ENCODE measurements at places on chromosomes 1 and 21. TPM values are rescaled to one million over a fixed set of nuclear protein-coding genes. Genes with fewer than 3 reads are reported as not detected.
A peak's percentile ranks its signal among the peaks of the same experiment; 100 is the strongest.

DNA sequence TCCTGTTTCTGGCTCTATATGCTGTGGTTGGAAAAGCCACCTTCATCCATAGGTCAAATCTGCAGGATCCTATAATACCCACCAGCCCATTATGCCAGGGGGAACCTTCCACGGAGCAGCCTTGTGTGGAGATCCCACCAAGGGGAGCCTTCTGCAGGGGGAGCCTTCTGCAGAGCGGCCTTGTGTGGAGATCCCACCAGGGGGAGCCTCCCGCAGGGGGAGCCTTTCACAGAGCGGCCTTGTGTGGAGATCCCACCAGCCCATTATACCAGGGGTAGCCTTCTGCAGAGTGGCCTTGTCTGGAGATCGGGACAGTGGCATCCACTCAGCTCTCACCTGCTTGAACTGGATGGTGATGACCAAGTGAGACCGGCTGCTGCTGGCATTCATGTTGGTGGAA lies 85.3 kb downstream of the SCCPDH start:
- no peak for DNase-seq

GRCh38 chr1:19757641-19758040 lies 42.1 kb downstream of the TMCO4 start:
- peak; percentile 27 for DNase-seq

DNA sequence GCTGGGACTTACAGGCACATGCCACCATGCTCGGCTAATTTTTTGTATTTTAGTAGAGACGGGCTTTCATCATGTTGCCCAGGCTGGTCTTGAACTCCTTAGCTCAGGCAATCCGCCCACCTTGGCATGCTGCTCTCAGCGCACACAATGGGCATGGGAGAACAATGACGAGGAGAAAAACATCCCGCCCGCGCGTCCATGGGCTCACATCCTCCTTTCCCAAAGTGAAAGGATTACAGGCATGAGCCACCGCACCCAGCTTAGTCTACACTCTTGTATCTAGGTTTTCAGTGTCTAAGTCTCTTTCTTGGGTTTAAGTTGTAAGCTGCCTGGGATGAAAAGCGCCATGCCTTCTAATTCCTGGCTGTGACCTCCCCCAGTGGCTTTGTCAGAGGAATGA lies 37.9 kb downstream of the CDK18 start:
- no peak for DNase-seq

DNA sequence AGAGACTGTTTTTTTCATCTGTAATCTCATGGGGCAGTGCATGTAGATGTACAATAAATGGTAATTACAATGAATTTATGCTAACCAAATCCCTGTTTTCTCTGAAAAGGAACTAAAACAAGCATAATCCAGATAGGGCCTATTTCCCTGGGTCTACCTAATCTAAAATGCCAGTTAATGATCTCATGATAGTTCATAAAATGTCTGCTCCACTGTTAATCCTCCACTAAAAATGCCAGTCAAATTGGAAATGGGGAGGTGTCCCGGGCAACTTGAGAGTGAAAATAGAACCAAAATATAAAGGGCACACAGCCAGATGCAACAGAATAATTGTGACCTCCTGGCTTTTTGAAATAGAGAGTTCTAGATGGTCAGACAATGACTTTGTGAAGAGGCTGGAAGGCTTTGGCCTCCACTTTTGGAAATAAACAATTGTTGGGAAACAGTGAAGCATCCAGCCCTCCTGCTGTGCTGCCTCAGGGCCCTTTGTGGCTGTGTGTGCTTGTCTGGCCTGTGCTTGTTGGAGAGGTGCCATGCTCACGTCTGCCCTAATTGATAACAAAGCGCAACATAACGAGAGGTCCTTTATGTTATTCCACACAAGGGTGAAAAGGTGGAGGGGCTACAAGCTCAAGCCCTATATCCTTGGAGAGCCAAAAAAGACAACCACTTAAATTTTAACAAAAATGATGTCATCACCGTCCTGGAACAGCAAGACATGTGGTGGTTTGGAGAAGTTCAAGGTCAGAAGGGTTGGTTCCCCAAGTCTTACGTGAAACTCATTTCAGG lies 97.7 kb downstream of the ATP5PO start:
- no peak for DNase-seq

- DNase-seq = no peak
These were observed 78.4 kb upstream of the DNAJC6 start for GRCh38 chr1:65230731-65231481.

The MAPKAPK2 gene
- total RNA-seq = 46.9 TPM

GRCh38 chr1:151367658-151368392 lies 4.7 kb downstream of the SELENBP1 start:
- DNase-seq = no peak

GRCh38 chr1:212688341-212689047 lies 11.1 kb downstream of the BATF3 start:
- DNase-seq = no peak

DNA sequence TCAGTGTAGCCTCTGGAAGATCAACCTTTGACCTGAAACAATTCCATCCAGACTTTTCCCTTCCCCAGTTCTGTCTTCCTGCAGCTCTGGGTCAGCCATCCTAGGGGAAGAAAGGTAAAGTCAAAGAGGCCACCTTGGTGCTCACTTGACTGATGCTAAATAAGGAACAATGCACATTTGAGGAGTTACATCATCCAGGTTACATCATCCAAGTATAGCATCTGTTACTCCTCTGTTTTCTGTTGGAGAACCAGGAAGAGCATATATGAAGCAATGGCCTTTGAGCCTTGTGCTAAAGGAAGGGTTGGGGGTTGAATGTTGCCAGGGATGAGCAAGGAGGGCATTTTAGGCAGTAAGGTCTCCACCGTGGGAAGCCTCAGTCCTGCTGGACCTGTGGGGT lies 3.1 kb upstream of the DSCAM start:
- no peak for DNase-seq

DNA sequence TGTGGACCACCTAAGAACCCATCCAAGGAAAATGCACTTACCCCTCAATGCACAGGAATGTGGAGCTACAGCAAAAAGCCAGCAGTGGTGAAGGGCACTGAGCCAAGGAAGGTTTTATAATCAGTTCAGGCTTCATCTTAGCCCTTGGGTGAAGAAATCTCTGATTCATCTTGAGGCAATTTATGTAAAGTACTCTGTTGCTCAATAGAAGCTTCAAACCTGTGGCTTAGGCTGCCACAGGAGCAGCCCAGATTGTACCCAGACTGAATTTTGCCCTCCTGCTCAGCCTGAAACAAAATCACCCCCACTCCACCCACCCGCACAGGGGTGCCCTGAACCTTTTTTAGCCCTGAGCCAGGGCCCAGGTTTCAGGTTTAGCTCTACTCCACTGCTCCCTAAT lies at the start of gene S100A12:
Gene S100A12, minus strand, starts transcription at position 111 of the 400 bp plus-strand sequence. CDS start 1,029 bp downstream, outside the sequence.
- peak; percentile 91 for DNase-seq

DNA sequence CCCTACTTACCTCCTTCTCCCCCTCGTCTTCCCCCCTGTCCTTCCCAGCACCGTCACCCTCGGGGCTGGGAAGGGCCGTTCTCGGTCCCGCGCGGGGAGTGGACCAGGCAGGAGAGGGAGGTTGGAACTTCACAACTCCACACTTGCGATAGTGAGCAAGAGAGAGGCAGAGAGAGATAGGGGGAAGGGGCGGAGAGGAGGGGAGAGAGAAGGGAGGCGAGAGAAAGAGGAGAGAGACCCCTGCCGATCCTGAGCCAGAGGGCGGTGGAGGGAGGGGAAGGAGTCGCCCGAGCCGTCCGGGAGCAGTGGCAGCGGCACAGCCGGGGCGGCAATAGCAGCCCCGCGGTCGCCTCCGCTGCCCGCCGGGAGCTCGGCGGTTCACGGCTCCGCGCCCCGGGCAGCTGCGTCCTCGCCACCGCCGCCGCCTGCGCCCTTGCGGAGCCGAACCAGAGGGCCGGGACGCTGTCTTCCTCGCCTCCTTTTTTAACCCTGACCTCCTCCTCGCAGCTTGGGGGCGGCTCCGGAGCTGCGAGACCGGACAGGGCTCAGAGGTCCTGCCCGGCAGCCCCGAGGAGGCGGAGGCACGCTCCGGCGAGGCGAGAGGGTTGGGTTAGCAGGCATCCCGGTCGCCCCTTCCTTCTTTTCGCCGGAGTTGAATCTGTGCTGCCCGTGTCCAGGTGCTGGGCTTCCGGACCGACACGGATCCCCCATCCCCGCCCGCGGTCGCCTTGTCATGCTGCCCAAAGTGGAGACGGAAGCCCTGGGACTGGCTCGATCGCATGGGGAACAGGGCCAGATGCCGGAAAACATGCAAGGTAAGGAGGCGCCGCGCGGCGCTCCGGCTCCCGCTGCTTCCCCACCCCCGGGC lies 11.7 kb downstream of the NR5A2 start:
- DNase-seq = peak; percentile 25

DNA sequence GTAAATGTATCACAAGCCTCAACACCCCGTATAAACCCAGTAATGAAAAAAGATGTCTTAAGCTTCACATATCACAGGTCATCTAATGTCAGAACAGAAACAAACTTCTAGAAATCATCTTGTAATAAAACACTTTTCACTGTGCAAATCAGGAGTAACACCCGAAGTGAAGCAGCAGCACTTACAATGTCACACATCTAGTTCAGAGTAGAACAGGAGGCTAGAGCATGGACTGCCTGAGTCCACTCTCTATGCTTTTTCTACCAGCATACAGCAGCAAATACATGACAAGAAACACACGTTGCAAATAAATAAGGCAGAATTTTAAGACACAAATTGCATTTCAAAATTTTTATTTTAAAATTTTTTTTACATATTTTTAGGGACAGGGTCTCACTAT lies 57.2 kb downstream of the AKT3 start:
- no peak for DNase-seq

The GBP4 gene
- 0.02 TPM for total RNA-seq

- no peak for DNase-seq
These were observed 21.9 kb downstream of the NCF2 start for GRCh38 chr1:183568176-183569021.

GRCh38 chr1:213419401-213420030 lies 368.5 kb downstream of the RPS6KC1 start:
- no peak for DNase-seq

GRCh38 chr21:32303385-32303784 lies 4.7 kb downstream of the MRAP start:
- no peak for DNase-seq

- no peak for DNase-seq
These were observed 22.9 kb downstream of the PADI4 start for GRCh38 chr1:17330856-17331255.

GRCh38 chr21:24014381-24014780 lies 1592.9 kb downstream of the MRPL39 start:
- DNase-seq = no peak

DNA sequence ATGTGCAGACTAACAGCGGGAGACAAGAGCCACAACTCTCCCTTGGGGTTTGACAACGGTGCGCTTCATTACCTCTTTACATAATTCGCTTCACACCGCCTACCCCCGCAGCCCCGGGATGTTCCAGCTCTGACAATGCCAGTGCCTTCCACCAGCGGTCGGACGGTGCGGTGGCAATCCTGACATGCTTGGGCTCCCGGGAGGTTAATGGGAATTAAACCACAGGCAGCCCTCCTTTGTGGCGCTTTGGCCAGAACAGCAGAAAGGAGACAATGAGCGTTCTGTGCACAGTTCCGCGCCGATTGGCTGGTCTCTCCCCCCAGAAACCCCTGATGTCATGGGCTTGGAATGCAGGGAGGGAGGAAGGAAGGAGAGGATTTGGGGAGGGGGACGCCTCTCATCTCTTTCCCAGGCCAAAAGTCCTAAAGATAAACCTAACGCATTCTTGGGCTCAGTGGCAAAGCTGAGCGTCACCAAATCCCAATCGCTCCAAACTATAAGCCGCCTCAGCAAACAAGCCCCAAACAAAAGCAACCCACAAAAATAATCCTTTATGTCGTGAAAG lies 1.3 kb downstream of the CNN3 start:
- peak; percentile 86 for DNase-seq

GRCh38 chr1:62362926-62363325 lies 43.7 kb upstream of the KANK4 start:
- DNase-seq = no peak

DNA sequence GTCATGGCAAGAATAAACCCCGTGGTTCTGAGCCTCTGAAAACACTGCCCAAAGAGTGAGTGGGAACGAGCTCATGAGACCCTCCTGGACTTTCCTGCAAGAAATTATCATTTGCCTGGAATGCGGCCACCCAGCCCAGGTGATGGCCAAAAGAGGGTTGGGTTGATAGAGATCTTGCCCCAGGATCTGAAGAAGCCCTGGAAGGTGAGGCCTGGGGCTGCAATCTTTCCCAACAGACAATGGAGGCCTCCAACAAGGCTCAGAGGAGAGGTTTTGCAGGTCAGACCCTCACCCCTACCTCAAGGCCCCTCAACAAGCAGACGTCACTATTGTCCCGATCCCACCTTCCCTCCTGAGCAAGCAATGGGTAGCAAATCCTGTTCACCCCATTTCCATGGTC lies 106.0 kb upstream of the SOD1 start:
- no peak for DNase-seq

- DNase-seq = peak; percentile 28
These were observed 868 bp downstream of the C1orf21 start for GRCh38 chr1:184387476-184388318.

DNA sequence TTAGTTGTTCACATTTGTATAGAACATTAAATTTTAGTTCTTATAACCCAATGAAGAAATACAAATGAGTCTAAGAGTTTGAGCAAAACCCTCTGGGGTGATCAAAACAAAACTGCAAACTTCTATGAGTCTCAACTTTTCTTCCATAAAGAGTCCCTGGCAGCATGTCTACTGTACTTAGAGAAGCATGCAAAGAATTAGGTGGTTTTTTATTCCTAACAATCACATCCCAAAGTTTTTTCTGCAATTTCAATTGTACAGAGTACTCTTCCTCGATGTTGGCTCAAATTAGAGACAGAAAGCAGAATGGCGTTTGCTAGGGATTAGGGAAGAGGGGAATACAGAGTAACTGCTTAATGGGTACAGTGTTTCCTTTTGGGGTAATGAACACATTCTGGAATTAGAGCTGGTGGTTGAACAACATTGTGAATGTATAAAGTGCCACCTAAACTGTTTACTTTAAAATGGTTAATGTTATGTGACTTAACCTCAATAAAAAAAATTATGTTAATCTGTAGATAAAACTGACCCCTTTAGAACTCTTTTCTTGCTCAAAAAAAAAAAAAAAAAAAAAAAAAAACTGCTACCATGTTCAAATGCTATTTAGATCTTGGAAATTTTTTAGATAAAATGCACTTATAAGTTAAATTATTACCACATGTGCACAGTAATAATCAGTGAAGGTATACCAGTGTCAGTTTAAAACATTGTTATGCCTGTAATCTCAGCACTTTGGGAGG lies 4.8 kb downstream of the RC3H1 start:
- no peak for DNase-seq

- DNase-seq = no peak
These were observed 216.1 kb downstream of the USH2A start for GRCh38 chr1:216207154-216207553.

The LCE2C gene
- not detected for total RNA-seq

GRCh38 chr1:81681601-81682266 lies 119.0 kb upstream of the ADGRL2 start:
- peak; percentile 33 for DNase-seq

DNA sequence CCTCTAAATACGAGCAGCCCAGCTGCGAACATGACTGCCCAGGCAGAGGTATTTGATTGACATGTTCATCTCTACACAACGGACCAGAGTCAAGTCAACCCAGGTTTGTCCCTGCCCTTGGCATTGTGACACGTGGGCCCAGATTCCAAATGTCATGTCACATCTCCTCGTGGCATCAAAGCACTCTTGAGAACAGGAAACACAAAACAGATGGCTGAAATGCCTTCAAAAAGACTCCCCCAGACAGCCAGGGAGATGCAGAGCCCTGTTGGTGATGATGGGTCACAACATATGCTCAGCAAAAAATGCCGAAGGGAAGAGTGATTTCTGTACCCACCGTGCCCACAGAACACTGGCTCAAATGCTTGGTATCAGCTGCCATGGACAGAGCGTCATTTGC lies 337.8 kb upstream of the DAB1 start:
- DNase-seq = no peak

The HSD3B1 gene
- total RNA-seq = not detected

The ALX3 gene
- total RNA-seq = not detected

The FALEC gene
- total RNA-seq = 0.55 TPM

The B3GALT2 gene
- total RNA-seq = 7.0 TPM

The CENPF gene
- total RNA-seq = 175 TPM
